IPS-NIHi11 (cell line): ENCODE measurements at places on chromosomes 11 and 22.

DNA sequence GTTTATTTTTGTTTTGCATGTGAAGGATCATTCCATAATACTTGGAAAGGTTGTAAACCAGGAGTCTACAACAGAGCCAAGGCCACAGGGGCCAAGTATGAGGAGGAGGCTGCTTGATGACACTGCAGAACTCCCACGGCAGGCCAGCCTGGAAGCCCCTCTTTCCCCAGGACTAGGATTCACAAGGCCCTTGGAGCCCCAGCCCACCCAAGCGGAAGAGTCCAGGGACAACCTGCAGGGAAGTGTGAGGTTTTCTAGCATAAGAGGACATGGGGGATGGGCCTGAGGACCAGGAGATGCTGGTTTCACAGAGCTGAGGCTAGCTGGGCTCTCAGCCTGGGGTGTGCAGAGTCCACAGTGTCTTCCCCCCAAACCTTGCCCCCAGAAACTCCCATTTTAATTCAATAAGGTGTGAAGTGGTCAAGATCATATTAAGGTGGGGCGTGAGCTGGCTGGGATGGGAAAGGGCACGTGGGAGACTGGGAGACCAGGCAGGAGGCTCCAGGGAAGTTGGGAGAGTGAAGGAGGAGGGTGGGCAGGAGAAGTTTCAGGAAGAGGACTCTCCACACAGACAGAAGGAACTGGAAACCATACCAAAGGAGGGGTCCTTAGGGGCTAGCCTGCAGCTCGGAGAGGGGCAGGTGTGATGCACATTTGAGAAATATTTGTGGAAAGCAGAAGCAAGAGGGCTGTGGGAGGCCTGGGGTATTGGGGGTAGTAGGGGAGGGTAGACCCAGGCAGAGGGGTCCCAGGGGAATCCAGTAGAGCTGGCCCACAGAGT, 12.4 kb downstream of the GNAZ start:
- no peak for DNase-seq

DNA sequence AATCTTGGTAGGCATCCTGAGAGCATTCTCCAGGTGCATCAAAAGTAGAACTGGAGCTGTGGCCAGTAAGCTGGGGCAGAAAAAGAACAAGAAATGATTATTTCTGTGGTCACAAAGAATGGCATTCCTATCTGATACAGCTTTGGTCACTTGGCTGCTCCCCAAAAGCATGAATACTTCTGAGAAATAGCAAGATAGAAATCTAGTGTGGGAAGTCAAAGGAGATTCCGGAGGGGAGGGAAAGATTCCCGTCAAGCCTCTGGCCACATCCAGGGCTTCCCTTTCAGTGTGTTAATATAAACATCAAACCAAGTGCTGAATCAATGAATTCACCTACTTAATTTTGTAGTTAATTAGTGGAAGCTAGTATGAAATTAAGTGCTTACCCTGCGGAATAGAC, 1185.4 kb downstream of the LRRC4C start:
- no peak for DNase-seq

- DNase-seq, result no peak
Measured at GRCh38 chr22:29072979-29073617, at the start of gene KREMEN1. Gene KREMEN1, plus strand, starts transcription at chr22:29073035. Its CDS starts 96 bp downstream, at chr22:29073131.

- DNase-seq, result no peak
Measured at GRCh38 chr11:72706579-72706978, 32.4 kb upstream of the PDE2A start.

GRCh38 chr22:43155789-43156188, 4.4 kb downstream of the TSPO start:
- DNase-seq, result no peak

- DNase-seq, result no peak
Measured at GRCh38 chr11:67649634-67650510, 658 bp downstream of the ACY3 start.

GRCh38 chr11:57812634-57813033, 51.0 kb downstream of the CTNND1 start:
- no peak for DNase-seq

- DNase-seq, result no peak
Measured at GRCh38 chr11:112620621-112621394, 340.4 kb upstream of the NCAM1 start.

- DNase-seq, result no peak
Measured at GRCh38 chr11:62418733-62419132, at the start of gene SCGB1A1. Gene SCGB1A1, plus strand, starts transcription at chr11:62419033. Its CDS starts 63 bp downstream, at chr11:62419096.

DNA sequence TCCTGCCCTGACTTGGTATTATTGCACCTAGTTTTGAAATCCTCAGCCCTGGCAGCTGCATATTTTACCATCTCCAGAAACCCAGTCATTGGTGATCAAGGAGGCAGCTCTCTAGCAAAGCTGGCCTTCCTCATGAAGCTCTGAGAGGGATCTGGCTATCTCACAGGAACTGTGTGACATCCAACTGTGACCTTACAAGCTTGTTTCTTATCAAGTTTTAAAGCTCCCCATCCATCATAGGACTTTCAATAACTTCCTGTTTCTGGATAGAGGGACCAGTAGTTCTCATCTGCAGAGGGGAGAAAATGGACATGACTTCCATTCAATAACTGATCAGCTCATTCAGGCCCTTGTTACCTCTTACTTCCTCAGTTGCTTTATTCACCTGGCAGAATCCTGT, 18.2 kb downstream of the CALCA start:
- DNase-seq, result no peak

DNA sequence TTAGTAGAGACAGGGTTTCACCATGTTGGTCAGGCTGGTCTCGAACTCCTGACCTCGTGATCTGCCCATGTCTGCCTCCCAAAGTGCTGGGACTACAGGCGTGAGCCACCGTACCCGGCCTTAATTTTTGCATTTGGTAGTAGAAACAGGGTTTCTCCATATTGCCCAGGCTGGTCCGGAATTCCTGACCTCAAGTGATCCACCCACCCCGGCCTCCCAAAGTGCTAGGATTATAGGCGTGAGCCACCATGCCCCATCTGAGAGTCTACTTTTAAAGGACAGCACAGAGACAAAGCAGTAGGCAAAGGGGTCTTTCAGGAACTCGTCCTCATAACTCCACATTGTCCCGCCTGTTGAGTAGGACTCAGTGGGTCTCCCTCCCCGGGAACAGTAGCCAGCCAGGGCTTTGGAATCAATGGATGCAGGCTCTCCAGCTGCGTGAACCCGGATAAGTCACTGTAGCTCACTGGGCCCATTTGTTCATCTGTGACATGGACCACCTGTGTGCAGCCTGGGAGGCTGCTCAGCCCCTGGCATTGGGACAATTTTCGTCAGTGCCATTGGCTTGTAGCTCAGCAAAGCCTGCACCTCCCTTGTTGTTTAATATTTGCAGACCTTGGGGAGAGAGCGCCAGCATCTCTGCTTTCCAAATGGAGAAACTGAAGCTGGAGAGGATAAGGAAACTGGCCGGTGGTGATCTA, 86.1 kb downstream of the ARHGAP8 start:
- DNase-seq, result no peak
